ENCODE measurements at places on chromosomes 11 and 22.

- DNase-seq, result no peak
These were observed 12.7 kb downstream of the GTPBP1 start for GRCh38 chr22:38718414-38718813.

- no peak for DNase-seq
These were observed 10.0 kb upstream of the TMA7B start for GRCh38 chr22:39949964-39950737.

DNA sequence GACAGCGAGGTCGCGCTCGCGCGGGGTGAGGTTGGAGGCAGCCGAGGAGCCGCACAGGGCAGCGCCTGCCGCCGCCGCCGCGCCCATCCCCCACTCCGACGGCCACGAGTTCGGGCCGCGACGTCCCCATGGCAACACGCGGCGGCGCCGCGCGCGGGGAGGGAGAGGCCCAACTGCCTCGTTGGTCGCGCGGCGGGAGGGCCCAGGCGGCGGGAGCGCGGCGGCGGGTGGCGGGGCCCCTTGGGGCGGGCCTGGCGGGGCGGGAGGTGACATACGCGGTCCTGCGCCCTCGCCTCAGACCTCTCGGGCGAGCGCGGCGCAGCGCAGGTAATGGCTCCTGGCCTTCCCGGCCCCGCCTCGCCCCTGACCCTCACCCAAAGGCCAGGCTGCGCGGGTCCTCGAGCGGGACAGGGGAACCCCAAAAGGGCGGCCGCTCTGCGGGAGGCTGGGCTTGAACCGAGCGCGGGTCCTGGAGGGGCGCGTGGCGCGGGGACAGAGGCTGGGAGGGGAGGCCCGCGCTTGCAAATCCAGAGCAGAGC, at the start of gene DEUP1:
Gene DEUP1, plus strand, starts transcription at position 297 of the 539 bp plus-strand sequence. CDS start 1,518 bp downstream, outside the sequence.
- no peak for DNase-seq

DNA sequence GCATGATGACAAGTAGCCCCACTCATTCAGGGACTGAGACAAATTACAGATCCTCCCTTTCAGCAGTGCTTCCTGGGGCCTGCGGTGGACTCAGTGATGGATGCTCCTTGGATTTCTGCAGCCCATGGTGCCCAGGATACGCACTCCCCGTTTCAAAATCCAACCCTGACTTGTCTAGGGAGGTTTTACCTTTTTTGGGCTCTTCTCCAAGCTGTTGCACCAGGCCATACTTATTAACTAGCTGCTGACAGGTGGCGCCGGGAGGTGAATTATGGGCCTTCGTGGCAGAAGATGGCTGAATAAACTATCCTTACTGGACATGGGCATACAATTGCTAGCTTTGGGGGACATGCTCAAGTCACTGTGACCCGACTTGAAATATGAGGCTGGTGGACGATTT, 324.3 kb upstream of the SYN3 start:
- DNase-seq, result no peak

DNA sequence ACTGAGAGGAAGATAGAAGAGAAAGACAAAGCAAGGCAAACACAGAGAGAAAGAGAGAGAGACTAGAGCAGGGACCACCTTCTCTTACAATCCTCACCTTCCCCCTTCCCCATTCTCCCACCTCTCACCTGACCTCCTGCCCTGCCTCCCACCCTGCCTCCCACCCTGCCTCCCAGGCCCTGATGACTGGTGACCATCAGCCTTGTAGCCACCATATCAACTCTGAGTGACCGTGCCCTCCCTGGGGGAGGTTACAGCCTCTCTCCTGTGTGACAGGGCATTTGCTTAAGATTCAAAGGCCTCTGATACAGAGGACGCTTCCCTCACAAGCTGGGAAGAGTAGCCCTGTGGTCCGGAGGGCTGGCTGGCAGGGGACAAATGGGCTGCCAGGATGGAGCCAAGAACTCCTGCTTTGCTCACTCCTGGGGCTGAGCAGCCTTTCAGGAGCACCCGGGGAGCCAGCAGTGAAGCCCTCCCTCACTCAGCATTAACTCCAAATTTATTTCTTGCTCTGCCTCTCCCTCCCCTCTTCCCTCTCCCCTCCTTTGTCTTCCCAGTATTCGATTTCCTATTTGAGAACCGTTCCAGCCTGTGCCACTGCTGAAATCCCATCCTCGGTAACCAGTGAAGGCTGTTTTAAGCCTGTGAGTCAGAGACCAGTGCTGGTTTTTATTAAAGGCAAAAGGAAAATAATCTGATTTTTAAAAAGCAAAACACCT, 125.2 kb upstream of the SYT13 start:
- DNase-seq, result no peak

GRCh38 chr11:62917906-62918502, 3.2 kb downstream of the CHRM1 start:
- no peak for DNase-seq

DNA sequence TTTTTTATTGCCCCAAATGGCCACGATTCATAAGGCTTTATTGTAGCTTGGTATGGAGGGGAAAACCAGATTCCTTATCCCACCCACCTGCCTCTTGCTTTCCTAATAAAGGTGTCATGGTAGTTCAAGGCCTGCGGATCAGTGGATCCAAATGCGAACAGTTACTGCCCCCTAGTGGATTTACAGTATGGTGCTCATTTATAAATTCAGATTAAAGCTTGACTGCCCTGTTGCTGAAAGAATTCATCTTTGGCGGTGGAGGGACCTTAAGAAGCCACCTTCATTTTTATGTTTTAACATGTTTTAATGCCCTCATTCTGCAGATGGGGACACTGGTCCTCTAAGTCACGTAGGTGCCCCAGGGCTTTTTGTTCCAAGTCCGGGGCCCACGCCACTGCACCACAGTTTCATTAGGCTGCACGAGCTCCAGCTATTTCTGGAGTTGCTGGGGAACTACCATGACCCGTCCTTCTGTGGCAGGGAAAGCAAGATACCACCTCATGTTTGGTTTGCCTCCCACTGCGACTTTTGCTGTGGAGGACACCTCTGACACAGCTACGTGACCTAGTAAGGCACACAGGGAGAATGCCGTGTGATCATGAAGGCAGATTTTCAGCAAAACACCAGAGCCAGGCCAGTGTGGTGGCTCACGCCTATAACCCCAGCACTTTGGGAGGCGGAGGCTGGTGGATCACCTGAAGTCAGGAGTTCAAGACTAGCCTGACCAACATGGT, 15.6 kb upstream of the INCENP start:
- no peak for DNase-seq

DNA sequence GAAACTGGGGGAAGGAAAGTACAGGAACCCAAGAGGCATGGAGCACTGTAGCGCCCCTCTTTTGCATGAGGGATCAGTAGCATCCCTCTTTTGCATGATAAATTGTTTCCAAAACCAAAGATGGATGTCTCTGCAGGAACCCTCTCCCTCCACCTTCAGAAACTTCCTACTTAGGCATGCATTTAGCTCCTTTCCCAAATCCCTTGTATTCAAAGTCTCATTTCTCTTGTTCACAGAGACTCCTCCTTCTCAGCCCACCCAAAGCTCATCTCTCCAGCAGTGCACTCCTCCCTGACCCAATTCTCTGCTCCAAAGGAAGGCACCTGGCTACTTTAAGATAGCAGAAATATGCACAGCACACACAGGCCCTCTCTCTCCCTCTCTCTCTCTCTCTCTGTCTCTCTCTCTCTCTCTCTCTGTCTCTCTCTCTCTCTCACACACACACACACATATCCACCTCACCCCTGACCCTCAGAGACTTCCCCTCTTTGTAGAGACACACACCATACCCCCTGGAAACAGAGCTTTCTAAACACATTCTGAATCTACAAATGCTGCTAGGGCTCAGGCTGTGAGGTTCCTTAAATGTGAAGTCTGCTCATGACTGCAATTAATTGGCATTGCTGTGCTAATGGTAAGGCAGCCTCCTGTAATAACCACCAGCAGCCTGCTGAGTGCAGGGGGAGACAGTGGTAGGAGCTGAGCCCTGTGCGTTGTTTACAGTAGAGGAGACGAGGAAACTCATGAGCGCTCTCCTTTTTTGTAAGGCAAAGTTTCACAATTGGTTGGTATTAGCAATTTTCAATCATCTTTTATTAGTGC, 519.6 kb downstream of the NTM start:
- DNase-seq, result no peak

DNA sequence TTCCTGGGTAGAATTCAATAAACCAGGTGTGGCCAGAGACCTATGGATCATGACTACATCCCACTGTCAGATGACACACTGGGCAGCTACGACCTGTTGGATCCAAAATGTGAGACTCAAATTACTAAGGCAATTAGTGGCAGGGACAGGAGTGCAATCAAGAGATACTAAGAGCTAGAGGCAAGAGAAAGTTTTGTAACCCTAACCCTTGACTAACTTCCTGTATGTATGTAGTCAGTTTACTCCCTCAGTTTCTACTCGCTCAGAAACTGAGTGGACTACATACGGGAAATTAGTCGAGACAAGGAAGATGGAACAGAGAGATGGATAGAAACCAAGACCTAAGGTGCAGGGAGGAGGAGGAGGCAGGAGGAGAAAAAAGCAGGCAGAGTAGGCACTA, 2.7 kb downstream of the CYB5R2 start:
- DNase-seq, result no peak
